ENCODE measurements at places on chromosomes 6 and 20. TPM values are rescaled to one million over a fixed set of nuclear protein-coding genes. Genes with fewer than 3 reads are reported as not detected.

GRIK2 gene
- polyA plus RNA-seq = not detected

DEFB124 gene
- not detected for polyA plus RNA-seq

DNA sequence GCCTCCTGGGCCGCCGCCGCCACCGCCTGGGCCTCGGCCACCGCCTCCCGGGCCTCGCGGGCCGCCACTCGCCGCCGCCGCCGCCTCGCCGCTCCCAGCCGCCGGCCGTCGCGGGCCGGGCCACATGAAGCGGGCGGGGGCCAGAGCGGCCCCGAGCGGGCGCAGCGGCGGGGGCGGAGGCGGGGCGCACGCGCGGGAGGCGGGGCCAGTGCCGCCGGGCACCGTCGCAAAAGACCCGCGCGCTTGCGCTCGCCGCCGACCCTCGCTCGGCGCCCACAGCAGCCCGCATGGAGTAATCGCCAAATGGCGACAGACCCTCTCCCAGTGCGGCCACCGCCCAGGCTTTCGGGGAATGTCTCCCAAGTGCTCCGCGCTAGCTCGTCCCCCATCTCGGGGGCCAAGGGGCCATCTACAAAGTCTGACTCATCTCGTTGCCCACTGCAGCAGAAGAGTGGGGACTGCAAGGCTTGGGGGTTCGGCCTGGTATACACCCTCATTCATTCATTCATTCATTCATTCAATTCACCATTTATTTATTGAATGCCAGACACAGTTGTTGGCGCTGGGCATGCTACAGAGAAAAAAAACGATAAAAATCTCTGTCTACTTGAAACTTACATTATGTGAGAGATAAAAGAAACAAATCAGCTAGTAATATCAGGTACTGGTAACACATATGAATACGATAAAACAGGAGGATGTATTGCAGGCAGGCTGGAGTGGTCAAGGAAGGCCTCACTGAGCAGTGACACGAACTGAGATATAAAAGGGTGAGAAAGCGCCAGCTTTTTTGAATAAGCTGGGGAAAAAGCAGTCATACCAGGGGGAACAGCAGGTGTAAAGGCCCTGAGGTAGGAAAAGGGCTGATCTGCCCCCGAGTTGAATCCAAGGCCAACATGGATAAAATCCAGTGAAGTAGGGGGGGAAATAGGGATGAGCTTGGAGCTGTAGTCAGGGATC is at the start of gene B4GALT5:
B4GALT5 (minus strand) TSS at position 126 of the 960 bp plus-strand sequence. CDS start 188 bp downstream, outside the sequence.
- no peak for DNase-seq

DNA sequence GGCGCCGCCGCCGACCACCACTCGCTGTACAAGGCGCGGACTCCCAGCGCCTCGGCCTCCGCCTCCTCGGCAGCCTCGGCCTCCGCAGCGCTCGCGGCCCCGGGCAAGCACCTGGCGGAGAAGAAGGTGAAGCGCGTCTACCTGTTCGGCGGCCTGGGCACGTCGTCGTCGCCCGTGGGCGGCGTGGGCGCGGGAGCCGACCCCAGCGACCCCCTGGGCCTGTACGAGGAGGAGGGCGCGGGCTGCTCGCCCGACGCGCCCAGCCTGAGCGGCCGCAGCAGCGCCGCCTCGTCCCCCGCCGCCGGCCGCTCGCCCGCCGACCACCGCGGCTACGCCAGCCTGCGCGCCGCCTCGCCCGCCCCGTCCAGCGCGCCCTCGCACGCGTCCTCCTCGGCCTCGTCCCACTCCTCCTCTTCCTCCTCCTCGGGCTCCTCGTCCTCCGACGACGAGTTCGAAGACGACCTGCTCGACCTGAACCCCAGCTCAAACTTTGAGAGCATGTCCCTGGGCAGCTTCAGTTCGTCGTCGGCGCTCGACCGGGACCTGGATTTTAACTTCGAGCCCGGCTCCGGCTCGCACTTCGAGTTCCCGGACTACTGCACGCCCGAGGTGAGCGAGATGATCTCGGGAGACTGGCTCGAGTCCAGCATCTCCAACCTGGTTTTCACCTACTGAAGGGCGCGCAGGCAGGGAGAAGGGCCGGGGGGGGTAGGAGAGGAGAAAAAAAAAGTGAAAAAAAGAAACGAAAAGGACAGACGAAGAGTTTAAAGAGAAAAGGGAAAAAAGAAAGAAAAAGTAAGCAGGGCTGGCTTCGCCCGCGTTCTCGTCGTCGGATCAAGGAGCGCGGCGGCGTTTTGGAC is 2.0 kb downstream of the SOX4 start:
- DNase-seq = peak; percentile 33

DNA sequence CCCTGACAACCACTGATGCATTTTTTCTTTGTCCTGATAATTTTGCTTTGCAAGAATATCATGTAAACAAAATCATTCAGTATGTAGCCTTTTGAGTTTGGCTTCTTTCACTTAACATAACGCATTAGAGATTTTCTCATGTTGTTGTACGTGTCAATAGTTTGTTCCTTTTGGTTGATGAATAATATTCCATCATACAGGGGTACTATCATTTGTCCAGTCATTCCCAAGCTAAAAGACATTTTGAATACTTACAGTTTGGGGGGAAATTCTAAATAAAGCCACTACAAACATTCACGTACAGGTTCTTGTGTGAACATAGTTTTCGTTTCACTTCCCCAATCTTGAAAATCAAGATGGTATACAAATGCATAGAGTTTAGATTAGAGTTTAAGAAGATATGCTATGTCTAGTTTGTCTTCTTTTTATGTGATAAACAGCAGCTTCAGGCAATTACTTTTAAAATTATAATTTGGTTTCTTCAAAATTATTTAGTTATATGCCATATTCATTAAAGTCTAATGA is 5.2 kb downstream of the HAO1 start:
- DNase-seq = no peak

DNA sequence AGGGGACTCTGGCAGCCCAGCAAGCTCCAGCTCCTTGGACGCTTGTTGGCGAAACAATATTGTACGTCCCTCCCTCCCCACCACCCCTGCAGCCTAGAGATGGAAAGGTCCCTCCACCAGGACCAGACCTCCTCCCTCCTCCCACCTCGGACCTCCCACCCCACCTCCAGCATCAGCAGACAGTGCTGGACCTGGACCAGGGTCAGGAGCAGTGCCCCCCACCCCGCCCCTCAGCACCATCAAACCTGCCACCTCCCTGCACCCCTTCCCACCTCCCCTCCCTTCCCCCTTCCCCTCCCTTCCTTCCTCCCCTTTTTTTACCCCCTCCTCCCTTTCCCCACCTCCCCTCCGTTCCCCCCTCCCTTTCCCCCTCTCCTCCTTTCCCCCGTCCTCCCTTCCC is 98.4 kb downstream of the TAF4 start:
- no peak for DNase-seq

Measured in foreskin keratinocyte (primary cell).